ENCODE measurements at places on chromosomes 7 and 10.

GRCh38 chr7:143263266-143264195, at the start of gene GSTK1:
Gene GSTK1 (plus strand): TSS chr7:143263441. CDS start chr7:143263514, 73 bp downstream.
- peak; percentile 86 for DNase-seq

DNA sequence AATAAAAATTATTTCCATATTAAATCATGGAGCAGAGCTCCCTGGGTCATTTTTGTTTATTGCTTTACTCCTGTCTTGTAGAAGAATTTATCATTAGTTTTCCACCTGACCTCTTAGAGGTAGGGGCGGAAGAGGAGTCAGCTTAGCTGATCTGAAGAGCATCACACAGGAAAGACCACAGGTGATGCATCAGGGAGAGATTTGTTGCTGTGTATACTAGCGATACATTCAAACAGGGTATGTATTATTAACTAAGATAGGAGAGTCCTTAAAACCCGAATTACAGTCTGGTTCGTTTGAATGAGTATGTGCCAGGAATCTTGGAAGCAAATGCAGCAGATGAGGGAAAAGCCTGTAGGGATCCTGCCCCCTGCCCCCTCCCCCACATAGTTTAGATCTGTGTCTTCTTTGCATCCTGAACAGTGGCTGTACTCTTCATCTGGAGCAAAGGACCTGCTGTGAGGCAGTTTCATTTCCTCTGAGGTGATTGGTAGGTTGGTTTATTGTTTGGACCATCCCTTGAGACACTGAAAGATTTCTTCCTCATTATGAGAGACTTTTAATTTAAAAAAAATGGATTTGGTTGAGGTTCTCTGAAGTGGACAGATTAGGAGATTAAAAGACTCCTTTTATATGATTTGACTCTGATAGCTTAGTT, 177.0 kb downstream of the SND1 start:
- DNase-seq, result no peak

DNA sequence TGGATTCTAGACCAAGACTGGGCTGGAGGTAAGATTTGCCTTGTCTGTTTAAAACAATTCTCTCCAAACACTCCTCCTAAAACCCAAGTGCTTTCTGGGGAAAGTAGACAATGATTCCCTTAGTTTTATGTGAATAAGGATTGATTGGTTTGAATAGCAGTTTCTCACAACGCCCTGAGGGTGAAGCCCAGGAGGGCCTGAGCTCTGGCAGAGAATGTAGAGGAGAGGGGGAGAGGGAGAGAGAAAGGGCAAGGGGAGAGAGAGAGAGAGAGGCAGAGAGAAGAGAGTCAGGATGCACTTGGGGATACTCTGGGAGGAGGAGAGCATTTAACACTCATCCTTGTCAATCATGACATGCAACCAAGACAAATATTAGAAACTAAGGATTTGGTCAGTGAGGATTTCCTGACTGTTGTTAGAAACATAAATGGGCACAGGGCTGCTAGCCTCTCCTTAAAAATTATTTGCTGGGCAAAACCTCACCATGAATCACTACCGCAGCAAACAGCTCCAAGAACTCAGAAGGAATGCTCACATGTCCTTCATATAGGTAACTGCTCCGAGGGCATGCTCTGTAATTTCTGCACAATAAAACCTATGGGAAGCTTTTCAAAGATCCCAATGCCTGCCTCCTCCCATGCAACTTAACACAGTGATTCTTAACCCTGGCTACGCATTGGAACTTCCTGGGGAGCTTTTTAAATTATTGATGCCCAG, 55.2 kb upstream of the RAPGEF5 start:
- no peak for DNase-seq

DNA sequence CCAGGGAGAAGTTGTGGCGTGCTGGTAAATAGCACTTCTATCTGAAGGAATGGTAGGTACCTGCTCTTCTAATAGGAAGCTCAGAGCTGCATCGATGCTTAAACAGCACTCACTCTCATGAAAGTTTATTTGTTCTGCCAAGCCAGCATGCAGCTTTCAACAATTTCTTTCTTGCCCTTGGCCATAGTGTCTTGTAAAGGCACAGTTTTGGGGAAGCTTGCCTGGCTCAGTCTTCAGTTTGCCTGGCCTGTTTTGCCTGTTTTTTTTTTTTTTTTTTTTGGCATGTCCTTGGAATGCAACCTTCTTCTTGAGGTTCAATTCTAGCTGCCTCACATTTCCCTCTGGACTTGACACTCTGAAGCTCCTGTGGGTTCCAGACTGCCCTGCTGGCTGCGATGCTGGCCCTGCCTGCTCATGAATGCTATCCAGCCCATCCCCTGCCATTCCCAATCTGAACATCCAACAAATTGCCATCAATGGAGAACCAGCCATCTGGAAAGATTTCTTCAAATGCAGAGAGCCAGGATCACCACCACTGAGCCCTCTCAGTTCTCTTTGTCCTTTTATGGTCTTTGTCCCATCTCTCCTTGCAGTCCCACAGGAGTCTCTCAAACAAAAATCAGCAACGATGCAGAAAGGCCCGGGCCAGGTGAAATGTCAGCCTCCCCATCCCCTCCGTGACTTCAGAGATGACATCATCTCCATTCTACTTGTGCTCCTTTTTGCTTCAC, 133.9 kb downstream of the ANLN start:
- DNase-seq, result no peak

GRCh38 chr10:101485681-101486554, 102.1 kb downstream of the POLL start:
- DNase-seq, result no peak

Data from suppressor macrophage treated with lipopolysaccharide for 4 hours (primary cell).